ENCODE measurements at places on chromosomes 1 and 21.

GRCh38 chr1:108154314-108154713, 45.8 kb downstream of the SLC25A24 start:
- DNase-seq: no peak

- DNase-seq: no peak
These were observed 147.4 kb downstream of the PDE4B start for GRCh38 chr1:65940126-65940525.

DNA sequence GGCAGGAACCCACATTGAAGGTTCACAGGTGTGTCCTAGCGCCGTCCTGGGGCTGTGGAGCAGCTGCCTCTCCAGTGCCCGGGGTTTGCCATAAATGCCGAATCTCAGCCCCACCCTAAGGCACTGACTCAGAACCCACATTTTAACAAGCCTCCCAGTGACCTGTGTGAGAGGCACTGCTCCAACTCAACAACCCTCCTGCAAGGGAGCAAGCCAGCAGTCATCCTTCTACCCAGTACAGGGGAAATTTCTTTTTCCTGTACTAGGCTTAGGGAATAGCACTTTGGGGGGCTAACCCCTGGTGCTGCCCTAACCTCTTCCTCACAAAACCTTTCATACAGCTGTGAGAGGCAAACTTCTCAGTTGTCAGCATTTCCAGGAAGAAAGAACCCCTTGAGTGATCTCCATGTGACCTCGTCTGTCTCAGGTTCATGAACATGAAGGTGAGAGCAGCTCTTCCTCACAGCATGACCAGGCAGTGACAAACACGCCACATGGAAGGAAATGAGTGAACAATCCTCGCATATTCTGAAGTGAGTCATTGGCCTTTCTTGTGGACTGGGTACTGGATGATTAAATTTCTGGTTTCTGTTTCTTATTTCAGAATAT, 11.4 kb upstream of the BCAR3 start:
- DNase-seq: peak; percentile 17

- no peak for DNase-seq
These were observed 27.2 kb upstream of the SLC22A15 start for GRCh38 chr1:115949156-115949555.

DNA sequence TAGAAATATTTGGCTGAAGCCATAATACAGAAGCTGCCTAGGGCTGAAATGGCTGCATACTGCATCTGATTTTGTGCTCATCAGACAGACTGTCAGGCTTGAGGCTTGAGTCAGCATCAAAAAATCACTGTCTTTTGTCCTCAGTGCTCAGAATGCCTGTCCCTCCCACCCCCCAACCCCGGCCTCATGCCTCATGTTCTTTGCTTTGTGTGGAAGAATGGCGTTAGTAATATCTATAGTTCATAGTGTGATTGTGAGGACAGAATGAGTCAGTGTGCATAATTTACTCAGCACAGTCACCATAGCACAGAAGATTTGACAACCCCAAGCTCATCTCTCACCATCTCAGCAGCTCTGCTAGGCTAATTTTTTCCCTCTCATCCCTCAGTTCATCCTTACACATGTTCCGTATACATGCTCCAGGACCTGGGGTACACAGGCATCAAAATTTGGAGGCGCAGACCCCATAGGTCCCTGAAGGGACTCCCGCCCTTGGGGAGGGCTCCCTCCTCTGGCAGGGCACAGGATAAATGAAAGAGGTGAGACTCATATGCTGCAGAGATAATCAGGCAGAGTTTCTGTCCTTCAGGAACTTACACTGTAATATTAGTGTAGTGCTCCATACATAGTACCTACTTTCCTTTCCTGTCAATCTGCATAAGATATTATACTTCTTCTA, 159.1 kb upstream of the C8B start:
- DNase-seq: no peak

Measured in CD4-positive, alpha-beta T cell treated with Interleukin-17A for 4 hours (primary cell).